Activated T-helper 1 cell treated with anti-CD3 and anti-CD28 coated beads, Interleukin-2, amount 50 U/mL, for 16 hours (primary cell): ENCODE measurements at places on chromosomes 3 and 15.

- no peak for DNase-seq
Measured at GRCh38 chr3:160747422-160747821, 8.6 kb upstream of the PPM1L start.

DNA sequence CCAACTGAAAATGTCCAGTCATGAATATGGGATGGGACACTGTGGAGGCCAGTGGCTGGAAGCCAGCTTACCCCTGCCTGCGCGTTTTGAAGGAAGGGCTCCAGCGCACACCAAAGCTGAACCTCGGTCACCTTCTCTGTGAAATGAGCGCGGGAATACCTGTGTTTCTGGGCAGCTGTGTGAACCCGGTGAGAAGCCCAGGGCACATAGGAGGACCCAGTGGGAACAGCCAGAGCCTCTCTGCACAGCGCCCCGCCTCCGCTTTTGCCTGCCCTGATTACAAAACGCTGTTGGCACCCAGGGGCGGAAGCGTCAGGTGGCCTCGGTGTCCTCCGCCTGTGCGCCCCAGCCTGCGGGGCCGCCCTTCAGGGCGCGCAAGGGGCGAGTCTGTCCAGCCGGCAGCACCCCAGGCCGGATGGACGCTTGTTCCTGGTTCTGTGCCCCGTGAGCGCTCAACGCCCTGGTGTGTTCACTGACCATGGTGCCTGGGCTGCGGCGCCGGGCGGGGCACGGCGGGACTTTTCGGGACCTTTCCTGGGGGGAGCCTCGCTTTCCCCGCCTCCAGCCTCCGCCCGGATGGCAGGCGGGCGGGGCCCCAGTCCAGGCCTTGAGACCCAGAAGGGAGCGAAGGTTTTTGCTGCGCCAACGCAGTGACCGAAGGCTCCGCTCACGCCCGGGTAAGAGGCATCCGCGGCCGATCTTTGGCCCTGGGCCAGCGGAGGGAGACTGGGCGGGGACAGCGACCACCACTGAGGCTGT is at the start of gene SQOR:
SQOR (plus strand) TSS at position 598 of the 759 bp plus-strand sequence. CDS start 23,895 bp downstream, outside the sequence.
- peak; percentile 41 for DNase-seq

DNA sequence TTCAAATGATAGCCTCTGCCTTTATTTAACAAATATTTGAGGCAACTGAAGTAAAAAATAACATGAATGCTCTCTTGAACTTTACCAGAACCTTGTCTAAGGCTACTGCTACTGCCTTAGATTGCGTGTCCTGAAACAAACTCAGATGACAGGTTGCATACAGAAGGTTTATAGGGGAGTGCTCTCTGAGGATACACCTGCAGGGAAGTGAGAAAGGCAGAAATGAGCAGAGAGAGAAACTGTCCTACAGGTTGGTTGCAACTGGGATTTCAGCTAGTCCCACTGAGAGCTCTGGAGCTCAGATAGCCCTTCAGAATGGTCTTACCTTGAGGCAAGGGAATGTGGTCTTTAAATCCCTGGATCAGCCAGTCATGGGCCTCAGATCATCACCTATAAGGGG is 165.5 kb downstream of the IL5RA start:
- DNase-seq, result no peak

- no peak for DNase-seq
Measured at GRCh38 chr15:96720656-96721055, 390.2 kb downstream of the NR2F2 start.

GRCh38 chr15:101451266-101451799 is 38.2 kb downstream of the PCSK6 start:
- no peak for DNase-seq

DNA sequence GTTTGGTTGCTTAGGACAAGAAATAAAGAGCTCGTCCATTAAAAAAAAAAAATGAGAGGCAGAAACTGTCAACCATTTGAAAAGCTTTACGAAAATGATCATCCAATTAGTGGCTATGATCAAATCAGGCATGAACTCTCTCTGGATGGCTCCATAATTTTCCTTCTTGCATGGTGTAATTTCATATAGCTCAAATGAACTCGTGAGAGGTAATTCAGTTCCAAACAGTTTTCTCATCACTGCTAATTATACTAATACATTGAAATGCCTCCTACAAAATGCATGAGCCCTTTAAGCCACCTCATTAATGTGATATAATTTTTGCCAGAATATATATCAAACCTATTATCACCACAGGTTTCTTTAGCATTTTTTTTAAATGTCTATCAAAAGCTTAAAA is 239.5 kb upstream of the MEIS2 start:
- DNase-seq, result no peak
